Bone marrow (tissue), 2 donors: ENCODE measurements at places on chromosomes 5 and 9.

- no peak for DNase-seq
Measured at GRCh38 chr5:73892806-73893205, 266.8 kb downstream of the ARHGEF28 start.

DNA sequence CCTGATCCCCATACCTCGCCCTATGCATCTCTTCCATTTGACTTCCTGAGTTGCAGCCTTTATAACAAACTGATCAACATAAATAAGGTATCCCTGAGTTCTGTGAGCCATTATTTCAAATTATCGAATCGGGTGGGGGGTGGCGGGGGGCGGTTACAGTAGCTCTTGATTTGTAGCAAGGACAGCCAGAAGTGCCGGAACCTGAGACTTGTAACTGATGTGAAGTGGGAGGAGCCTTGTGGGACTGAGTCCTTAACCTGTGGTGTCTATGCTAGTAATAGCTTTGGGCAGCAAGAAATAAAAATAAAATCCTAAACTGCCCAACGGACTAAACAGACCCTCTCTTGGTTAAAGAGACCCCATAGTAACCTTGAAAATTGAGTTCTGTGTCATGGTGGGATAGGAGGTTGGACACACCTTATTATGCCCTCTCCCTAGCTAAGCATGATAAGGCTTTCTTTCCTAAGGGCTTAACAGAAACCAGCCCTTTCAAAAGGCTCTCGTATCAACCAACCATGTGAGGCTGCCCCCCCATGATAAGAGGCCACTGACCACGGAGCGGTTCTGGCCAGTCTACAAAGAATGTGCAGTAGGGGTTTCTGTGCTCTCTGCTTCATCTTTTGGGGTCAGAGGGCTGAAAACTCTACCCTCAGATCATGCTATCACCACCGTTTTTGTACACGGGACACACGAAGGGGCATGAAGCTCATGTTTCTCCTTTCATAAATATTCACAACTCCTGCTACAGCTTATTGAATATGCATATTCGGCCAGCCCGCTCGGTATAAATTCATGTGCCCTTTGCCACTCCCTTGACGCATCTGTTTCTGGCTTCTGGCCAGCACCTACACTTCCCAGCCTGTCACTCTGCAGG is 39.5 kb upstream of the IQGAP2 start:
- DNase-seq, result no peak

DNA sequence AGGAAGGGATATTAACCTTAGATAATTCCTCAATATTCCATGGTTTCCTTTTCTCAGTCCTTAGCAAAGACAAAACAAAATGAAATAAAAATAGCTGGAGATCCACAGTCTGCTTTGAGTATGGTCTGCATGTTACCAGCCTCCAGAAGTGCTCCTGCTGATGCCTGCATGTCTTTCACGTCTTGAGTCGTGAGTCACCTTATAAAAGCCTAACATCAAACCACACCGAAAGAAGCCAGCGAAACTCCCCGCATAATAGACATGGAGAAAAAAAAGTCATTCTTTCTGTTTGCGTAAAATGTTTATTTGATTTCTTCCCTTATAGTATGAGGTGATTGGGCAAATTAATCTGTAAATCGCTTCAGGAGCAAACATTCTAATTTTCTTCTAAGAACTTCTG is 380.5 kb downstream of the SLCO4C1 start:
- DNase-seq, result no peak

DNA sequence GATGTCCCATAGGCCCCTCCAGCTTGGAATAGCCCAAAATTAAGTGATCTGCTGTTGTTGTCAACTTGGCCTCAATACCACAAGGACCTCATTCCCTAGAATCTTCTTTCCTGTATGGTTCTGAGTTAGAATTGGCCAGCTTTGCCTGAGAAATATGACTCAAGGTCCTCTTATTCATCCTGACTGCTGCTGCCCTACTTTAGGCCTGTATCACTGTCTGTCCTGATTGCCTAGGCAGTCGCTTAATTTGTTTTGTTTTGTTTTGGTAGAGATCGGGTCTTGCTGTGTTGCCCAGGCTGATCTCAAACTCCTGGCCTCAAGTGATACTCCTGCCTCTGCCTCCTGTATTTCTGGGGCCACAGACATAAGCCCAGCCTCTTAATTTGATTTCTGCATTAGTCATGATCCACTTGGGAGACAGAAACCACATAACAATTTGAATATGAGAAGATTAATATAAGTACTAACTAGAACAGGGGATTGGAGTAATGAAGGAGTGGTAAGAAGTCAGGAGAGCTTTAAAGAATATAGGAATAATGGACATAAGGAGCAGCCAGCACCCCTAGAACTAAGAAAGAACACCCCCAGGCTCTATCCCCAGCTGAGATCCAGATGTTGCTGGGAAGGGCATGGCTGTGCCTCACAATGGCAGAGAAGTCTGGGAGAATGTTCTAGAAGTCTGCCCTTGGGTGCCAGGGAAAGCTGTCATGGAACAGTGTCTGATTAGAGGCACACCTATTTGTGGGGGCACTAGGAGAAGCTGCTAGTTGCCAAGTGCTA is 4.6 kb downstream of the TEX53 start:
- no peak for DNase-seq

DNA sequence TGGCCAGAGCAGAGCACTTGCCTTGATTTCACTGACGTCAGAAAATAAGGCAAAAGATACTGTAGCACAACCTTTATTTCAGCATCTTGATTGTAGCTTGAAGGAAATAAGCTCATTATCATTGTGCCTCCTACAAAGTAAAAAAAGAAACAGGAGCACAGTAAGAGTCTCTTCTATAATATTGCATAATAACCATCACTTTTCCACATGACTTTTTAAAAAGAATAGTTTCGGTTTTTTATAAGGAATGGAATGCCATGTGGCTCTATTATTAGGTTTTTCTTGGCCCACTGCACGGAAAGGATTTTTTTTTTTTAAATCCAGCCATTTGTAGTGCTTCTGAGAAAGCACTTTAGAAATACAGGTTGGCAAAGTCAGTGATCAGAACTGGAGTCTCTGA is 655.3 kb downstream of the LRRC70 start:
- no peak for DNase-seq

DNA sequence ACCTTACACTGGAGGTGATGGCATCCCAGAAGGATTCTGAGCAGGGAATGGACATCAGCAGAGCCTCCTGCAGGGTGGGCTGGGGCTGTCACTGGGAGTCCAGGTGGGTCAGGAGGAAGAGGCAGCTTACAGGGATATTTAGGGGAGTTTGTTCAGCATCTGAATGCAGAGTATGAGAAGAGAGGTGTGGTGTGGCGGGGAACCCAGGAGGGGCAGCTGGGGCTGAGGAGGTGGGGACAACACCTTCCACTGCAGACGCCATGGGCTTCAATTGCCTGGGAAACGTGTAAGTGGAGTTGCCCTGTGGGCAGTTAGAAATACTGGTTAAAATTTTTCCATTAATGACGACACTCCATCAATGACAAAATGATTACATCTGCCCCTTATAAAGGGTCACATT is 33.5 kb downstream of the S1PR3 start:
- no peak for DNase-seq

- DNase-seq, result no peak
Measured at GRCh38 chr5:161064781-161065180, 212.8 kb upstream of the ATP10B start.

DNA sequence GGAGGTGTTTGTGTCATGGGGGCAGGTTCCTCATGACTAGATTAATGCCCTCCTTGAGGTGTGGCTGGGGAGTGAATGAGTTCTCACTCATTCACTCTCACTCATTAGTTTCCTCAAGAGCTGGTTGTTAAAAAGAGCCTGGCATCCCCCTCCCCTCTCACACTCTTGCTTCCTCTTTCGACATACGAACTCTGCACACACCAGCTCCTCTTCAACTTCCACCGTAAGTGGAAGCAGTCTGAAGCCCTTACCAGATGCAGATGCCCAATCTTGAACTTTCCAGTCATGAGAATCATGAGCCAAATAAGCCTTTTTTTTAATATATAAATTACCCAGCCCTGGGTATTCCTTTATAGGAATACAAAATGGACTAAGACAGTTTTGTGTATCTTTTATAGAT is 82.5 kb downstream of the SPRY4 start:
- DNase-seq, result no peak

- DNase-seq, result no peak
Measured at GRCh38 chr9:87535817-87536539, 38.3 kb downstream of the DAPK1 start.

GRCh38 chr5:140568443-140569063 is 3.9 kb downstream of the SLC35A4 start:
- no peak for DNase-seq

DNA sequence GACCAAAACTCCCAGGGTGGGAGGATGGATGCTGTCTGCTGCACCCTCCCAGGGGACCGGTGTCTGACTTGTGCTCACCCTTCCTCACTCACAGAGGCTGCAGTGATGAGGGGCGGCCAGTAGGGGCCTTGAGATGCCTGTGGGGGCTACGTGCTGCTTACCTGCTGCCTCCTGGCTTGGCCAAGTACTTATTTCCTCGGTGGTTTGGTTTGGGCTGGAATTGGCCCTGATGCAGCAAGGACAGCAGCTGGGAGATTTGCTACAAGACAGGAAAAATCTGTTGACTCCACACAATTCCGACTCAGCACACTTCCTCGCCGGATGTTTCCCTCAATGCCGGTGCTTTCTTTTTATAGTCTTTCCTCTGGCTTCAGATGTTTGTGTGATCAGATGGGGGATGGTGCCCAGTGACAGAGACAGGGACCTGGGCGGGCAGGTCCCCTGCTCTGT is 6.6 kb downstream of the PCDH12 start:
- DNase-seq, result no peak

DNA sequence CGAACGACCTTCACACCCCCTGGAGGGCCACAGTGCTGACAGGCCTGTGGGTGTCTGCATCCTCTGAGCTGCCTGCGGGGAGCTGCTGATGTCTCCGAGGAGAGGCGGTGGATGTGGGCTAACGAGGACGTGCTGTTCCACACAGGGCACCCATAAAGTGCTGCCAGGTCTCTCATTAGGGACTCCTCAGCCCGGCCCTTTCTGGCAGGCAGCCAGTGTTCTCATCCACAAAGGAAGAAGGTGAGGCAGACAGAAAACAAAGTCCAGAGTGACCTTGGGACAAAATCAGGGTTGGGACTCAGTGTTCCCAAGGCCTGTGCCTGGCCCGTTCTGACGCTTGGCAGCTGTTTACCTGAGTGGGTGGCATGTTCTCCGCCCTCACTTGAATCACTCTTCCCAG is 29.3 kb downstream of the CARTPT start:
- DNase-seq, result no peak

- no peak for DNase-seq
Measured at GRCh38 chr9:127697575-127697974, 9.2 kb upstream of the CFAP157 start.

DNA sequence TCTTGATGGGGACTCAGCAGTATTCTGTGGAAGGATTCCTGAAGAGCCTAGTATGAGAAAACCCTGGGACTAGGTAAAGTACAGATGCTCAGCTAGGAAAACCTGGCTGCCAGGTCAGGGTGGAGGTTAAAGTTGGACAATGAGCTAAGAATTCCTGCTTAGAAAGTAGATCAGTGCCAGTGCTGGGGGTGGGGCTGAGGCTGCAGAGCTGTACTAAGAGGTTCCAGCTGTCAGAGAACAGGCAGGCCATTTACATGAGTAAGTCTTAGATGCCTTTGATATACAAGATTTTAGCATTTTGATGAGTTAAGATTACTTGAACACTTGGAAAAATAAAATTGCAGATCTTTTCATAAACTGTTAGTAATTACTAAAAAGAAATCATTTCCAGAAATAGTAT is 332.3 kb upstream of the NUDT12 start:
- no peak for DNase-seq

- DNase-seq, result no peak
Measured at GRCh38 chr9:99092643-99093491, 12.0 kb upstream of the TGFBR1 start.

GRCh38 chr5:137032929-137033328 is 466.2 kb downstream of the SPOCK1 start:
- DNase-seq, result no peak

GRCh38 chr9:111897601-111898137 is 1.1 kb downstream of the UGCG start:
- no peak for DNase-seq
